ENCODE measurements at places on chromosomes 11 and 22.
A peak's percentile ranks its signal among the peaks of the same experiment; 100 is the strongest.

GRCh38 chr11:12061851-12062560 lies 48.4 kb upstream of the MICAL2 start:
- no peak overlapping the region for H3K27ac ChIP-seq
- H3K27me3 ChIP-seq = no peaks in the 10 kb centered on the region
- no peak for DNase-seq
- no peaks in the 10 kb centered on the region for H3K36me3 ChIP-seq
- H3K4me1 ChIP-seq = peaks cover 5% of the 10 kb centered on the region

- H3K27me3 ChIP-seq = peaks cover 3% of the 10 kb centered on the region
- no peak within 1 kb of the TSS for H3K27ac ChIP-seq
- H3K4me1 ChIP-seq = peaks cover 5% of the 10 kb centered on the region
- H3K36me3 ChIP-seq = peaks cover 6% of the 10 kb centered on the region
- no peak for DNase-seq
- H3K4me3 ChIP-seq = no peak within 1 kb of the TSS
Observed at GRCh38 chr11:102724904-102725500, at the start of gene MMP8. Gene MMP8 (minus strand): TSS chr11:102724954. CDS start chr11:102724855, 99 bp downstream.

DNA sequence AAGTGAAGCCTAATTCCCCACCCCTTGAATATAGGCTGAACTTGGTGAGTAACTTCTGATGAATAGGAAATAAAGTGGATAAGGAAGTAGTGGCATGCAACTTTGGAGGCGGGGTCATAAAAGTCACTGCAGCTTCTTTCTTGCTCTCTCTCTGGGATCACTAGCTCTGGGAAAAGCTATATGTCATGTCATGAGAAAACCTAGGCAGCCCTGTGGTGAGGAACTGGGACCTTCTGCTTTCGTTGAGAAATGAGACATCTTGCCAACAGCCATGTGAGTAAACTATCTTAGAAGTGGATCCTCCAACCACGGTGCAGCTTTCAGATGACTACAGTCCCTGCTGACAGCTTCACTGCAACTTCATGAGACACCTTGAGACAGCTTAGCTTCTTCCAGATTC lies 15.7 kb downstream of the ZNF214 start:
- peaks cover 6% of the 10 kb centered on the region for H3K4me1 ChIP-seq
- H3K36me3 ChIP-seq = no peaks in the 10 kb centered on the region
- no peak overlapping the region for H3K4me3 ChIP-seq
- H3K27me3 ChIP-seq = no peaks in the 10 kb centered on the region

GRCh38 chr11:111566324-111566723 lies 25.8 kb downstream of the LAYN start:
- no peak overlapping the region for H3K4me3 ChIP-seq
- H3K36me3 ChIP-seq = peaks cover 7% of the 10 kb centered on the region
- DNase-seq = no peak
- peaks cover 9% of the 10 kb centered on the region for H3K4me1 ChIP-seq
- H3K27ac ChIP-seq = no peak overlapping the region

DNA sequence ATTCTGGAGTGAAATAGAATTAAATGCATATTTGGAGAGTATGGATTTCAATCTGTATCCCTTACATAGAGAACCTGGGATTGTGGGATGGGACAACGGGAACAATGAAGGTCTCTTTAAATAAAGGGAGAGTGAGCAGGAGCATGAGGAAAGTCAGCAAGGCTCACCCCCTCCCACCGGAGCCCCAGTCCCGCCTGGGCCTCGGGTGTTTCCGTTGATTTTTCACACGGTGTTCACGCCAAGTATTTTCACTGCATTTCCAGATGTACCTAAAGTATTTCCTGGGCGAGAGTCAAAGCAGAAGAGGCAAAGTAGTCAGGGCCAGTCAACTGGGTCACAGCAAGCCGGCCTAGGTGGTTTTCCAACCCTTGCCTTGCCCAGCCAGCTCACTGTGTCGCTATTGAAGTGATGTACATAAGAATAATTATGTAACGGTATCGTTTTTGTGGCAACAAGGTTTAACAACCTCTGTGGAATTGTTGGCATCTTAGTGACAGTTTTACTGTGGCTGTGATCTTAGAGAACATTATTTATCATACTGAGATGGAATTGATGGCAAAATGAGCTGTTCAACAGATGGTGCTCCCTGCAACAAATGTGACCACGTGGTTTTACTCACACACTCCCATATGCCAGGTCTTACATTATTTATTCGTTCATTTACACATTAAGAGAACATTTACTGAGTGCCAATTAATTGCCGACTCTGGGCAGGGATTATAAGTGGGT lies 177.3 kb downstream of the ADAMTS15 start:
- H3K27me3 ChIP-seq = peaks cover 5% of the 10 kb centered on the region
- H3K27ac ChIP-seq = no peak overlapping the region
- no peak for DNase-seq
- no peak overlapping the region for H3K4me3 ChIP-seq
- H3K36me3 ChIP-seq = no peaks in the 10 kb centered on the region

DNA sequence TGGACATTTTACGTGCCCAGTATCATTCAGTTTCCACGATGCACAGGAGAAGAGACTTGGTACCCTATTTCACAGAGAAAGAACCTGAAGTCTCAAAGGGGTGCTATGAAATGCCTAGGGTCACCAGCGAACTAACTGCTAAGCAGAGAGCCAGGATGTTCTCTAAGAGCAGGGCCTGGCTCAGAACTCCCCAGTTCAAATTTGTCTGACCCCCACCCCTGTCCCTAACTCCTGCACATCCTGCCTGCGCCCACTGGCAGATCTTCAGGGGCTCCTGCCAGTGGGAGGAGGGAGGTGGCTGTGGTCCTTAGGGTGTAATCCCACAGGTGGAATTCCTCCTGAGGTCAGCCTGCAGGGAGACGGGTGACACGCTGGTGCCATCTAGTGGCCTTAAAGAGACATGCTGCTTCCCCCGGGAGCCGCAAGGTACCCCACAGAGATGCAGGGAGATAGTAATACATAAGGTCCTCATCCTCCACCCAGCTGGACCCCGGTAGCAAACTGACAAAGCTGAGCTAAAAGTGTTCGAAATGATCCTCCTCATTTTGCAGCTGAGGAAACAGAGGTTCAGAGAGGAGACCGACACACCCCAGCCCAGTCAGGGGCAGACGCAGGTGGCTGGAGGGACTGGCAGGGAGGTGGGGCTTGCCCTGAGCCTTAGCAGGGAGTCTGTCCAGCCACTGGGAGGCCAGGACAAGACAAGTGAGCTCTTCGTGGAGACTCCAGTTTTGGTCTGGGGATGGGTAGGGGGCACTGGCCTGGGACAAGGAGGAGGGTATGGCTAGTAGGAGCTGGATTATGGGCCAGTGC lies 34.1 kb downstream of the MB start:
- no peaks in the 10 kb centered on the region for H3K4me1 ChIP-seq
- no peak overlapping the region for H3K4me3 ChIP-seq
- DNase-seq = peak; percentile 57
- no peak overlapping the region for H3K27ac ChIP-seq
- no peaks in the 10 kb centered on the region for H3K27me3 ChIP-seq

- H3K4me1 ChIP-seq = no peaks in the 10 kb centered on the region
- peaks cover 3% of the 10 kb centered on the region for H3K27me3 ChIP-seq
- no peak overlapping the region for H3K4me3 ChIP-seq
- DNase-seq = no peak
- H3K27ac ChIP-seq = no peak overlapping the region
- H3K36me3 ChIP-seq = no peaks in the 10 kb centered on the region
Observed at GRCh38 chr11:61710019-61710418, 29.8 kb downstream of the DAGLA start.

- DNase-seq = no peak
- H3K36me3 ChIP-seq = no peaks in the 10 kb centered on the region
- no peak overlapping the region for H3K27ac ChIP-seq
- H3K4me3 ChIP-seq = no peak overlapping the region
- no peaks in the 10 kb centered on the region for H3K4me1 ChIP-seq
Observed at GRCh38 chr11:78603792-78604191, 29.1 kb upstream of the NARS2 start.

- no peak overlapping the region for H3K27ac ChIP-seq
- H3K36me3 ChIP-seq = no peaks in the 10 kb centered on the region
- no peak for DNase-seq
- H3K4me1 ChIP-seq = peaks cover 6% of the 10 kb centered on the region
Observed at GRCh38 chr11:75793966-75794365, 21.0 kb upstream of the UVRAG start.

GRCh38 chr11:19432370-19433061 lies 191.8 kb upstream of the E2F8 start:
- H3K36me3 ChIP-seq = no peaks in the 10 kb centered on the region
- H3K27ac ChIP-seq = no peak overlapping the region
- H3K27me3 ChIP-seq = peaks cover 4% of the 10 kb centered on the region
- H3K4me3 ChIP-seq = no peak overlapping the region
- no peak for DNase-seq

GRCh38 chr11:12798609-12799011 lies 124.4 kb downstream of the TEAD1 start:
- peaks cover 6% of the 10 kb centered on the region for H3K27me3 ChIP-seq
- H3K36me3 ChIP-seq = peaks cover 17% of the 10 kb centered on the region
- no peak overlapping the region for H3K27ac ChIP-seq
- peaks cover 50% of the 10 kb centered on the region for H3K4me1 ChIP-seq
- DNase-seq = no peak

GRCh38 chr11:31805037-31805628 lies 6.0 kb downstream of the PAX6 start:
- H3K27ac ChIP-seq = no peak overlapping the region
- DNase-seq = no peak
- peak overlapping the region; percentile 63 for H3K4me3 ChIP-seq
- peaks cover 45% of the 10 kb centered on the region for H3K4me1 ChIP-seq
- H3K36me3 ChIP-seq = peaks cover 9% of the 10 kb centered on the region

GRCh38 chr22:37559901-37560607 lies at the start of gene CDC42EP1:
Gene CDC42EP1 (plus strand): TSS chr22:37560480. CDS start chr22:37566350, 5,870 bp downstream.
- H3K4me1 ChIP-seq = peaks cover 37% of the 10 kb centered on the region
- H3K27ac ChIP-seq = peak within 1 kb of the TSS; percentile 83
- peaks cover 5% of the 10 kb centered on the region for H3K27me3 ChIP-seq

DNA sequence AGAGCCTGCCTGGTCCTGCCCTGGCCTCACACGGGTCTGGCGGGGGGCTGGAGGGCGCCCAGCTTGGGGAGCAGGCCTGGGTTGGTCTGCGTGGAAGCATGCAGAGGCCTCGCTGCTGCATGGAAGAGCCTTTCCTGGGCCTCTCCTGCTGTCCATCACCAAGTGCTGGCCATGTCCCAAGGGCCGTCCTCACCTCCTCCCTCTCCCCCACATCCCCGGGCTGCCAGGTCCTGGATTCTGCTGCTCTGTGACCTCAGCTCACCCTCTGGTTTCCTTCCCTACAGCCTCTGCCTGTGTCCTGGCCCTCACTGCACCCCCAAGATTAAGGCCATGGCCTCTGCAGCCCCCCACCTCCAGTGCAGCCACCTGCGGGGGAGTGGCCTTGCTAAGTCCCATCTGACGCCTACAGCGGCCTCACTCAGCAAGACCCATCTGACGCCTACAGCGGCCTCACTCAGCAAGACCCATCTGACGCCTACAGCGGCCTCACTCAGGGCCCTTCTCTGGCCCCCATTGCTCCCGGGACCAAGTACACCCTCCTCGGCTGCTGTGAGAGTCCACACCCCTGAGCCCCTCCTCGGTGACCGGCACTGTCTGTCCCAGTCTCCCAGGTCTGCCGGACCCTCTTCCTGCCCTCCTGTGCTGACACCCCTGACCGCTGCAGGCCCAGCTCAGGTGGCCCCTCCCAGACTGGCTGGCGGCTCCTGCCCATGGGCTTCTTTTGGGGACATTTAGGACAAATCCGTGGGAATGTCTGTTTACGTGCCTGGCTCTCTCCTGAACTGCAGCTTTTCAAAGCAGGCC lies 119.5 kb upstream of the B3GAT1 start:
- no peak overlapping the region for H3K27ac ChIP-seq
- H3K4me3 ChIP-seq = no peak overlapping the region
- H3K36me3 ChIP-seq = no peaks in the 10 kb centered on the region
- no peak for DNase-seq

DNA sequence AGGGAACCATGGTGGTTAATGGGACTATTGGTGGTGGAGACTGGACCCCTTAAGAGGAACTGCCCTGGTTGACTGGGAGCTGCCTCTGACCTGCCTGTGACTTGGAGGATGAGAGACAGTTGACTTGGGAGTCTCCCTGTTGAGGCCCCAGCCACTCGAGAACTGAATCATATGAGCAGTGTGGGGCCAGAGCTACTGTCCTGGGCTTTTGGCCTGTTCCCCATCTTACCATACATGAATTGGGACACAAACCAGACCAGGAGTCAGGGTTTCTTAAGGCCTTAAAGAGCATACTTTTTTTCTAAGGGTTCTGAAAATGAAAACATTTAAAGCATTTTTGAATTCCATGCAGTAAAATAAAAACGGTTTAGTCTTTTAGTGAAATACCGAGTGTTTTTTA lies 92.8 kb downstream of the TEAD1 start:
- DNase-seq = no peak
- H3K4me1 ChIP-seq = peaks cover 23% of the 10 kb centered on the region
- H3K36me3 ChIP-seq = peaks cover 21% of the 10 kb centered on the region
- no peaks in the 10 kb centered on the region for H3K27me3 ChIP-seq
- no peak overlapping the region for H3K27ac ChIP-seq
